ENCODE measurements at places on chromosomes 7 and 10.

DNA sequence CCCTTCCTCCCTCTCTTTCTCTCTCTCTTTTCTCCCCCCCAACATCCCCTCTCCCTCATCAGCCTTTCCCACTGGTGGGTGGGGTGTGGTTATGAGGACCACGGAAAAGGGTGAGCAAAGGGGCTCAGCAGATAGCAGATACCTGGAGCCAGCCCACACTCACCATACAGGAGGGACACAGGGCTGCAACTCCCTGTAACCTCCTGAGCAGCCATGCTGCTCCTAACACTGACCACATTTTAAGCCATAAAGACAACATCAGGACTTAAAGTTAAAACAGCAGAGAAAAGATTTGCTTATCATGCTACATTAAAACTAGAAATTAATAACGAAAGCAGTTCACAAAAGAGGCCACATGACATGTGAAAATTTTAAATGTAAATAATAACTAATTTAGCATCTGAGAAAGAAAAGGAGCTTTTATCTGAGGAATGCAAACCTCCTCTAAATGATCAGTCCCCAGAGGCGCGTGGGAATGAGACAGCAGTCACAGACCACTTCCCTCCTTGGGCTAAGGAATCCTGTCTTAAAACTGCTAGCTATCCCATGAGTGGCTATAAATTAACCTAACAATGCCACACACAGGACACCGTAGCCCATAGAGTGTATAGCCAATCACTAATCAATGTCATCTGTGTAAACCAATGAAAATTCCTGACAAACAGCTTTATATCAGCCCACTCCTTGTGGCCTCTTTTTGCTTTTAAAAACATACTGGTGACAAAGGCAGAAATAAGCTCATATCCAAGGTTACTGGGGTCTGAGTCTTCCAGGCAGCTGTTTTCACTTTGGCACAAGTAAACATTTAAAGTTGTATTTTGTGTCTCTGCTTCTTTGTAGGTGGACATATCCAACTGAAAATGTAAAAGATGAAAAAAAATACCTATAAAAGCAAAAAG, 33.3 kb downstream of the PKD1L1 start:
- DNase-seq: no peak

DNA sequence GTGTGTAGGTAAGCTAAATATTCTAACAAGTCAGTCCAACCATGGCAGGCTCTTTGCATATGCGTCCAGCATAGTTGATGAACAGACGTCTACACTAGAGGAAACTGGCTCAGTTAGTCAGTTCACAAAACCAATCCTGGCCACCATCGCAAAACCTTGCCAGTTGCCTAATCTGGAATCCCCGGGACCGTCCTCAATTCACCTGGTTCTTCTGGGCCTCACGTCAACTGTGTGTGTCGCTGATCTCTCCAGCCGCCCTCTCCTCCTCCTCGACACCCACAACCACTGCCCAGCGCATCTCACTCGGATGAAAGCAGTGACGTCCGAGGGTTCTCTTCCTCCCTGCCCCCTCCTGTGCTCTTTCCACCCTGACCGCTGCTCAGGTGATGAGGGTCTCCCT, 217.8 kb upstream of the SH2B2 start:
- DNase-seq: no peak

DNA sequence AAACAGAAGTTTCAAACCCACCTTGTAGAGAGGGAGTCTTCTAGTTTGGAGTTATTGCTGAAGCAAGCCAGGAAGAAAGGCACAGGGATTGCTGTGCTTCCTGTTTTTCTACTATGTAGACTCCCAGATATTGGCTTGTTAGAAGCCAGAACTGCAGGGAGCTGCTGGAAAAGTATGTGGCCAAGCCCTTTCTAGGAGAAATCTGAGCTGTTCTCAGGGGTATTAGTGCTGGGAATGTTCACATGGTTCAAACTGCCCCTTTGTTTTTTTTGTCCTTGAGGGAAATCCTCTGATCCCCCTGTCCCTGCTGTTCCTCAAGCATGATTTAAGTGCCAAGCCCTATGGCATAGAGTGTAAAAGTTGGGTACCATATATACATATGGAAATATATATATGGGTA, 184.0 kb downstream of the CCDC7 start:
- no peak for DNase-seq

DNA sequence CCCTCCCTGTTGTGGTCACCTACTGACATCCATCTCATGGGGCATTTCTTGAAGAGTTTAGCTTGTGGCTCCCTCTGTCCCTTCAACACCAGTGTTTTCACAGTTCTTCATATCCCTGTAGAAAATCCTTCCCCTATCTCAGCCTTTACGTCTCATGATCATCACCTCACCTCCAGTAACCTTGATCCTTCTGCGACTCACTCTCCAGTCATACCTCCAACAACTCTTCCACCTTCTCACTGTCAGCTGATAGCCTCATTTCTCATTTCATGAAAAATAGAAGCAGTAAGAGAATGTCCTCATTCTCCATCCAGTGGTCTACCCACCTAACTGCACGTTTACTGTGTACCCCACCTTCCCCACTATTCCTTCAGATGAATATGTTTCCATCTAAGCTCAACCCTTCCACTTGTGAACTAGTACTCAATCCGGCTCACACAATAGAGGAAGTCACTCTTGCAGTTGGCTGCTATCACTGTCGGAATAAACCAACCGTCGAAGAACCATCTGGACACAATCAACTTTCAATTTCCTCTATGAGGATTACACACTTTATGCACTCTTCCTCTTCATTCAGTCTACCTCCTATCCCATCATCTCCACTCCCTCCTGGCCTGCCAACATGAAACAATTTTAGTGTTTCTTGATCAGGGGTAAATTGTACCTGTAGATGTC, 256.0 kb downstream of the AHR start:
- no peak for DNase-seq

DNA sequence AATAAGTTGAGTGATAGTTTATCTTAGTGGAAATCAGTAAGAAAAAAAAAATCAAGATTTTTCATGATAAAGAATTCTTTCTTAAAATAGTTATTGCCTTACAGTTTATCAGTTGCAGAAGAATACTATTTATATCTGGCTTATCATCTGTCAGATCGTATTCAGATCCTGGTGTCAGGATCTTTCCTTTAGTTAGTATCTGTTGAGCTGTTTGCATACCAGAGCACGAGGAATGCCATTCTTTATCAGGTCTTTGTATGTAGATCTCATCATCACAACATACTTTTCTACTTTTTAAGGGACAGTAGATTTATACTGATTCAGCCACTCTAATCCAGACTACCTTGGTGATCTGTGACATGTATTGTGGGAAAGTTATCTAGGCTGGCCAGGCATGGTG, 12.5 kb downstream of the ENO4 start:
- DNase-seq: no peak

GRCh38 chr7:105905209-105905909, 29.0 kb upstream of the ATXN7L1 start:
- no peak for DNase-seq

DNA sequence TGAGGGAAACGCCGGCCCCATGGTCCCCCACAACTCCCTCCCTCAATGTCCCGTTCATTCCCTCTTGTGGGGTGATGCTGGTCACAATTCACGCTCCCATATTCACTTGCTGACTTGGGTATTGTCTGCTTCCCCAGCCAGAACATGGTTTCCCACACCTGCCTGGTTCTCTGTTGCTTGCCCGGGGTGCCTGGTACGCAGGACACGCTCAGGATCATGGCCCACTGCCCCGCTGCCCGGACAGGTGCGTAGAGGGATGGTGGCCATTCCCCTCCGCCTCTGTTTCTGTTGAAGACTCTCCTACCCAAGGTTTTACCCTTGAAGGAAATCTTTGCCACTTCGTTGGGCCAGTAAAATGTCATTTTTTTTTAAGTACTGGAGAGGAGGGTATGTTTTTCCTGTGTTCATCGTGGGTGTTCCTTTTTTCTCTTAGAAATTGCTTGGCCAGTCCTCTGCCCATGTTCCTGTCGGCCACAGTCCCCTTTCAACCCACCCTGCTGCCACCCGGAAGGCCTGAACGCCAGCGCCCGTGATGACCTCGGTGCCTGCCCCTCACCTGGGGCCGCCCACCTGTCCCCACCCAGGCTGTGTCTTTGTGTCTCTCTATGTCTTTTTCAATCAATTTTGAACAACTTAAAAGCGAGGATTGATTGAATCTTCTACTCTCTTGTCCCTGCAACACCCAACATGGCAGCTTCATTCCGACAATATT, 38.2 kb downstream of the FOXL3 start:
- DNase-seq: no peak

GRCh38 chr7:150847536-150847935, 4.8 kb upstream of the AOC1 start:
- DNase-seq: no peak

- DNase-seq: no peak
Observed at GRCh38 chr10:44510379-44511115, 125.7 kb upstream of the CXCL12 start.

- no peak for DNase-seq
Observed at GRCh38 chr7:121262221-121262620, 66.6 kb upstream of the WNT16 start.

DNA sequence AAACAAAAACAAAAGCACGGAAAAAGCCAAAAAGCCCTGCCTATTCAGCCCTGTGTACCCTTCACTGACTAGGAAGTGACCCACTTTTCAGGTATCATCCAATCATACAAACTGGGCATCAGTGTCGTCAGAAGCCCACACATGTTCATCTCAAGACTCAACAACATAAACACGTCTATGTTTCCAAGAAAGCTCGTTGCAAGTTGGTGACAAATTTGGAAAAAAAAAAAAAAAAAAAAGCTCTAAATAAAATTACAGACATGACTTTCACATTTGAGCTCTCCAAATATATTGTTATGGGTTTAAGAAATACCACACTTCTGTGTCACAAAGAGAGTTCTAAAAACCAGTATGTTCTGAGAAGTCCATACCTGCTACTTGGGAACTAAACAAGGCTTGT, 204.7 kb upstream of the KLF14 start:
- no peak for DNase-seq

DNA sequence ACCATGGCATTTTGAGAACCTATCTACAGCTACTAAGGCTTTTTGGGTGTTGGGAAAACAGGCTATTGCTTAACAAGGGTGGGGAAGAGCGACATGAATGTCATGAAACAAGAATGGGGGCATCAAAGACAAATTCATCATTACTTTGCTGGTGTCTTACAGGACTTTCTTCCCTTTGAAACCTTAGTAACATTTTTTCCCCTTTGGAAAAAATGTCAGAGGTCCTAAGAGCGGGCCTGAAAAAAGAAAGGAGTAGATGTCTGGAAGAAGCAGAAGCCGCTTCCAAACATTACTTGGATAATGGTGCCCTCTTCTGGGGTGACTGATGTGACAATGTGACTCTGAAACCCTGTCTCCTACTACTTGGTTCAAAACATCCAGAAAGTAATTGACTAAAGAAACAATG, 3.8 kb upstream of the DDX50 start:
- peak; percentile 77 for DNase-seq

DNA sequence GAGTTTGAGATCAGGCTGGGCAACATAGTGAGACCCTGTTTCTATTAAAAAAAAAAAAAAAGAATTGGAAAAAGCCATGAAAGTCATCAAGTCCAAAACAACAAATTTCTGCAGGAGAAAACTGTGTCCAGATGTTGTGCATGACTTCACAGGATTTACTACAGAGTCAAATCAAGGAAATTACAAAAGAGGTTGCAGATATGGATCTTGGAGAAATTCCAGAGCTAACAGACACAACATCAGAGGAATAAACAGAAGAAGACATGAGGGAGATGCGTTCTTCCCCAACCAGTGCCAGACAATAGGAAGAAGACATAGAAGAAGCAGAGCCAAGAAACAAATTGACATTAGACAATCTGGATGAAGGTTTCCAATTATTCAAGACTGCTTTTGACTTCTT, 24.3 kb upstream of the KCNIP2 start:
- DNase-seq: no peak

DNA sequence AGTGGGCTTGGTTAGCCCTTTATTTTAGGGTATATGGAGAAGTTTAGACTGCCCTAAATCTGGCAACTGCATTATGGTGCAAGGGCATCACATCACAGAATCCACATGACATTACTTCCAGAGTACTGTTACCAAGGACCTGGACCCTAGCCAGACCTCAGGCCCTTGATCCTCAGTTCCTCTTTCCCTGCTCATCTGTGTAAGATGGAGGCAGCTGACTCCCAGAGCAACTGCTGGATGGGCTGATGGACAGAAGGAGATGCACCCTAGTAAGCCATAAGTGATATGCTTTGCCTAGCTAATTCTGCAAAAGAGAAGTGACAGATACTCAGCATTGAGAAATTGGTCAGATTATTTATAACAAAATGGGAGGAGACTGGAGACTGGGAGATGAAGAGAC, 131.7 kb downstream of the DYNC1I1 start:
- DNase-seq: no peak

DNA sequence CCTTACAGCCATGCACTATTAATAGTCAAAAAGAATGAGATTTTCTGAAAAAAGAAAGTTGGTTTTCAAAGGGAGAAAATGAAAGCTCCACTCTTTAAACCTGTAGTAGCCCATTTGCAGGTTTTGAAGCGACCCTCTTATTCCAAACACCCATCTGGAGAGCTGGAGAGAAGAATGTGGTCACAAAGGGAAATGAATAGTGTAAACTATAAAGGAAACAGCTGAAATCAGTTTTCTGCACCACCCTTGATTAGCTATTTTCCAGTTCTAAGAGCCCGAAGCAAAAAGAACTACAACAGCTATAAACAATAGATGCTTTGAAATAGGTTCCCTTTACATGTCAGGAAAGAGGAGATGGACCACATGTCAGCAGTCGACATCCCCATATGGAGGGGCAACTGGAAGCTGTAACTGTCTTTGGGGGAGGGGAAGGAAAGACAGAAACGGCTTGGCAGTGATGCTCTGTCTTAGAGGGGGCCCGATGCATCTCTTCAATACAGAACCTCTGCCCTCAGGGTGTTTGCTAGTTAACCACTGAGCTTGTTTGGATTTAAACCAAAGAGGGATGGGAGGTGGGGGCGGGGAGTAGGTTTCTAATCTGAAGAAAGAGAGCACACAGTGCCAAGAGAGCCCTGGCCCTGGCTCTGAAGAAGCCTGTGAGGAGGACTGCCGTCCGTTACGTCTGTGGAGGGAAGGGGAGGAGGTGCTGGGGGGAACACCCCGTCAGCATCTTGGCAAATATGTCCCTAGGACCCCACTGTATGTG, 55.3 kb downstream of the CPVL start:
- DNase-seq: no peak

DNA sequence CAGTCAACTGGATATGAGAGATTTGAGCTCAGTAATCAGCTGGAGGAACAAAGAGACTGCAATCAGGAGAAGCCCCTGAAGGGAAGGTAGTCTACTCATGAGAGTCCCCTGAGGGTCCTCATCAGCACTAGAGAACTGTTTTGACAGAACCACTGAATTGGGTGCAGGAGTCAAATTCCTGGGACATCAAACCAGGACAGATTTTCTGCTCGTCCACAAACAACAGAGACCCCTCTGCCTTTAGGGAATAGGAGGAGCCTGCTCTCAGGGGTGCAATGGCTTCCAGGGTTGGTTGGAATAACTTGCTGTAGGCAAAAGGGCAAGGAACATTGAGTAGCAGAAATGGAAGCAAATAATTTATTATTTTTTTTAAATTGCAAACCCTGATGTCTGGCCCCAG, 21.9 kb upstream of the NEUROD6 start:
- no peak for DNase-seq

GRCh38 chr7:133828906-133829305, 298.2 kb upstream of the LRGUK start:
- no peak for DNase-seq

All from SK-N-DZ (cell line).